ENCODE measurements at places on chromosomes 6 and 20.
A peak's percentile ranks its signal among the peaks of the same experiment; 100 is the strongest.

GRCh38 chr6:115612796-115613479, 447.8 kb downstream of the FRK start:
- DNase-seq = no peak

- no peak for DNase-seq
Observed at GRCh38 chr6:53669592-53669991, 4.0 kb upstream of the KLHL31 start.

GRCh38 chr6:99446076-99446475, 21.0 kb upstream of the PNISR start:
- no peak for DNase-seq

DNA sequence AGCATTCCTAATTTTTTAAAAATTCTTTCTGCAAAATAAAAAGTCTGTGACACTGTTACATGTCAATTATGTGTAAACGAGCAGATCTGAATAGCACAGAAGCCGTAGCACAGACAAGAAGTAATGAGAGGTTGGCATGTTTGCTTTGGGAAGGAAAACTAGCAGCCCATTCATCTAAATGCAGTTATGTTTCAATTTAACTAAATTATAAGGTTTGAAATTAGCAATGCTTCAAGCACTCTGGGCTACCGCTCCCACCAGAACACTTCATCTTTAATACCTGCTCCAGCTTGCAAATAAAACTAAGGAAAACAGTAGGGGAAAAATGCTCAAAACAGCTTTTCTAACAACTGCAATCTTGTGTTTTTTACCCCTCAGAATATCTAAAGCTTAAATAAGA, 73.9 kb downstream of the PTPRK start:
- no peak for DNase-seq

- no peak for DNase-seq
Observed at GRCh38 chr6:115945306-115945705, 115.4 kb downstream of the FRK start.

DNA sequence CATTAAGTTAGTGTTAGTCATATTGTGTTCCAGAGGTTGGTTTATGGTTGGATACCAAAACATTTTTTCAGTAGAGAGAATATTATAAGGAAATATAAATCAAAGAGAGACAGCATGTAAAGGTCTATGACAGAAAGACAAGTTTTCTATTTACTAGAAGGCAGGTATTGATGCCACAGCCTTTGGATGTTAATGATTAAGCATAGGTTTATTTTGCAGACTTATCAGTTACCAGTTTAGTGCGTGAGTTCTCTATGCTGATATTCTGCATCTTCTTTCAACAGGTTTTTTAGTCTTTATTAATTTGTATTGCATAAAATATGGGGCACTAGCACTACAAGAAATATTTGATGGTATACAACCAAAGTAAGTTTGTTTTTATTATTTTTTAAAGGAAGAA, 45.6 kb downstream of the CSE1L start:
- DNase-seq = no peak

DNA sequence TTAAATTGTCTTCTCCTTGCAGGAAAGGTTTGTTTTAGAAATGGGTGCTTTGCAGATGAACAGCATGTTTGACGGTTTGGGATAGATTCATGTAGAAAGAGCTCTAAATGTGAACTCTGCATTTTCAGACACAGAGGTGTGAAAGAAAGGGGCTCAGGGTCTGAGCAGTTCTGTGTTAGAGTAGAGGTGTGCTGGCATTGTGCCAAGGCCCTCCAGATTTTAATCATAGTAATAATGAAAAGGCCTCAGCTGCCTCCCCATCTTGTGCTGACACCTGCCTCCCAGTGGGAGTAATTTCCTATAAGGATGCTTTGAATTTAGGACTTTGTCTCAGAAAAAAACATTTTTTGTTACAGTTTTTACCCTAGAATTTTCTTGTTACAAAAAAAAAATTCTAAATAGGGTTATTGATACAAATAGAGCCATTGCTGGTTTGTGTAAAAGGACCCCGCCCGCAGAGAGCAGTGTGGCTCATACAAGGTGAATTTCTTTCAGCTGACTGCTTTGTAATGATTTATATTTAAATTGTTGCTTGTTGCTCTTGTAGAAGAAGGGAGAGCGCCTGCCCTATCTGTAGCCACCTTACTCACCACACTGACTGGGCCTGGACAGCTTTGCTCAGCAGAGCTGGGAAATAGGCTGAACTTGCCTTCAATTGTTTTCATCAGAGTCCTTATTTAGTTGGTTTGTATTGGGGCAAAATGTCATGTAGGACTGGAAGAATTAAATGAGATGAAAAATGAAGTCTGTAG, 294.5 kb downstream of the ZFAND3 start:
- DNase-seq = no peak

GRCh38 chr6:65072500-65072899, 634.5 kb downstream of the EYS start:
- DNase-seq = no peak

DNA sequence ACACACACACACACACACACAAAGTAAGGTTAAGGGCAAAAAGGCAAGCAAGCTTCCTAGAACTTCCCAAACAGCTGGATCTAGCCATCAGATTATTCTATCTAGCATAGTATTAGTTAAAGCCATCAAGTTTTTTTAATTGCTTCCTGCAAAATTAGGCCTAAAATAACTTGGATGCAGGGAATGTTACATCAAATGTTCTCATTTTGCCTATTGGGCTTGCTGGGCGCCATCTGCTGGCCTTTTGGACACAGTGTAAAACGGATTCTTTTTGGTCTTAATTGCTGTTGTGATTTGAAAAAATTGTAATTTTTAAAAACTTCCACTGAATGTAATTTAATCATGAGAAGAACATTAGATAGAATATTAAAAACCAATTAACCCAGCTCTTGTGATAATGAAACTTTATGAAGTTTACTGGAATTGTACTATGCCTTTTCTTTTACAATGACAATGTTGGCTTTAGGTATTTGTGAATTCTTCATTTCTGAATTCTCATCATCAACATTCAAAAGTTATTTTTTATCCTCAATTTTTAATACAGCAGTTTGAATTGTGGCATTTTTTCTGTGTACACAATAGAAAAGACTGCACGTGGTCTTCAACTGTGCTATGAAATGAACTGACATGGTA, 6.8 kb downstream of the MKKS start:
- DNase-seq = peak; percentile 54

DNA sequence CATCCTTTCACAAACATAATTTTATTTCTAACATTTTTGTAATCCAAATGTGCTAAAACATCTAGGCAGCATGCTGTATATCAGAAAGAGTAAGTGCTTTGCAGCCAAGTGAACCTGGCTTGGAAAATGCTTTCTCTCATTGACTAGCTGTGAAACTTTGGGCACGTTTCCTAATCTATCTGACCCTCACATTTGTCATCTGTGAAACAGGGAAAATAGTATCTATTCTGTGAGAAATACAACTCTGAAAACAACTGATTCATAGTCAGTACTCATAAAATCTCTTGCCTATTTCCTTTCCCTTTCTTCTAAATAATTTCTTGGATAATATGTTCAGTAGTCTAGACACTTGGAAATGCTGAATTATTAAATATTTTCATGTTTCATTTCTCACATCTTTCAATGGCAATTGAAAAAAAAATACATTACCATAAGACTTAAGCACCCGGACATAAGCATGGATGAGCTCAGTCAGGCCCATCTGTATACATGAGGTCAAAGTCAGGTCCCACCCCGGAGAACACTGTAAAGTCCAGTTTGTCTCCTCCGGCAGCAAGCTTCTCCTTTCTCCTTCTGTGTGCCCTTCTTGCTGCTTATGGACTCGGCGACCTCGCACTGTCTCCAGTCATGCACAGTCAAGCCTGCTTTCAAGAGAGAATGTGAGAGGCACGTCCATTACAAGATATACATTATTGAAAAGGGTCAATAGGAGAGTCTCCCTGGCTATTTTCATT, 455.0 kb upstream of the SOX4 start:
- DNase-seq = no peak

GRCh38 chr6:11724286-11724685, 54.3 kb downstream of the ADTRP start:
- no peak for DNase-seq

- DNase-seq = no peak
Observed at GRCh38 chr6:95805699-95806098, 210.1 kb upstream of the FUT9 start.

GRCh38 chr6:89146718-89147700, 1.2 kb downstream of the PM20D2 start:
- DNase-seq = peak; percentile 54

- no peak for DNase-seq
Observed at GRCh38 chr6:18293076-18293904, 29.0 kb upstream of the DEK start.

- DNase-seq = no peak
Observed at GRCh38 chr20:57663681-57664451, 43.6 kb upstream of the ZBP1 start.

DNA sequence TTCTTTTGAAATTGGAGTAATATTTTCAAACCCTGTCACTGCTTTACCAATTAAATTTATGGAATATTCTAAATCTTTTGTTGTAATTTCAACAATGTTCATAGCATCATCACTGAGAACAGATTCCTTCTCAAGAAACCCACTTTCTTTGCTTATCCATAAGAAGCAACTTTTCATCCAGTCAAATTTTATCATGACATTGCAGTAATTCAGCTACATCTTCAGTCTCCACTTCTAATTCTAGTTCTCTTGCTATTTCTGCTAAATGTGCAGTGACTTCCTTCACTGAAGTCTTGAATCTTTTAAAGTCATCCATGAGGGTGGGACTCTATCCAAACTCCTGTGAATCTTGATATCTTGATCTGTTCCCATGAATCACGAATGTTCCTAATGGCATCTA, 132.4 kb downstream of the INSM1 start:
- DNase-seq = no peak

DNA sequence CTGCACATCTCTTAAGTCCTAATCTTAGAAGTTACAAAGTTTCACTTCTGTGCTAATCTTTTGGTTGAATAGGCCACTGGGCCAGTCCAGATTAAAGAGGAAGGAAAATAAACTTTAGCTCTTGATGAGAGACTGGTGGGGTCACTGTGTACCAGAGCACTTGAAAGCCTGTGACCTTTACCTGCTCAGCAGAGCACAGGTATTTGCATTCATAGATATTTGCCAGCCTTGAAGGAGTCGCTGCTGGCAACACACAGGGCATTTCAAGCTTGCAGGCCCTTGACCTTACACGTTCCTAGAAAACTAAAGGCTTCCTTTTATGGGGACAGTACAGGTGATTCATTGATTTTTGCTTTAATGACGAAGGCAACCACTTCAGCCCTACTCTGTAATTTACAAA, 108.4 kb upstream of the SLC22A23 start:
- no peak for DNase-seq

- DNase-seq = no peak
Observed at GRCh38 chr6:3001773-3002293, 2.1 kb downstream of the NQO2 start.

DNA sequence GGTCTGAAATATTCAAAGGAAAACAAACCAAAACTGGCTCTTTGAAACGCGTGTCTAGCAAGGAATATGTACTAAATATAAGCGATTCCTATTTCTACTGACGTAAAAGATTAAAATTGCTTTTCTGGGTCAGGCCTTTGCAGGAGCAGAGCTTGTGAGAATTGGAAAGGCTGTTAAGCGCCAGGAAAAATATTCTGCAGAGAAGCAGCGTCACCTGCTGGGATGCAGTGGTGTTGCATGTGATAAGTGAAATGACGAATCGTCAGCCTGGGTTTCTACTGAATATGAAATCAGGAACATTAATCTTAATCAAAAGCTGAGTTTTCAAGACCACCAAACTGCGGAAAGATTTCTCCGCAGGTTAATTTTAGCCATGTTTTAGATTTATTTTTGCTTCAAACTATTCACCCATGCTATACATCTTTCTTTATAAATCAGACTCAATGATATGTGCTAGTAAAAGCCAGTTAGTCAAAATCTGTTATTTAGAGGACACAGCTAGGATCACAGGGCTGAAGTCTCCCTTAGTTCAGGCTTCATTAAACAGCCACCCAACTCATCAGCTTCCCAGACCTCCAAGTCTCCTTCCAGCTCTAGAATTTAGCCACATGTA, 67.4 kb downstream of the ALDH8A1 start:
- peak; percentile 49 for DNase-seq

DNA sequence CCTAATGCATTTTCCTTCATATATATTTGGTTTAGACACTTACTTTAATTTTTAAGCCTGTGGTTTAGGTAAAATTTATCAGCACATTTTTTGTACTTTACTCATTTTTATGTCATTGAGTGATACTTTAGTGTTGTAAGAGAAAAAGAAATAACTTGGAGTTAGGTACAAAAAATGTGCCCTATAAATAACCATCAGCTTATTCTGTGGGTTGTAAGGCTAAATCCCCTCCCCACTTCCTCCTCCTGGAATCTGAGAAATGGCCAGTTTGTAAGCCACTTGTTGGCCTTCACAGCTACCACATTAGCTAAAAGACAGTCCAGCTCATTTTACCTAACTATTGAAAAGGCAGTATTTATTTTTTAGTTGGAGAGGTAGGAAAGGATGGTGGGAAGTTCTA, 576.3 kb downstream of the PKHD1 start:
- no peak for DNase-seq

DNA sequence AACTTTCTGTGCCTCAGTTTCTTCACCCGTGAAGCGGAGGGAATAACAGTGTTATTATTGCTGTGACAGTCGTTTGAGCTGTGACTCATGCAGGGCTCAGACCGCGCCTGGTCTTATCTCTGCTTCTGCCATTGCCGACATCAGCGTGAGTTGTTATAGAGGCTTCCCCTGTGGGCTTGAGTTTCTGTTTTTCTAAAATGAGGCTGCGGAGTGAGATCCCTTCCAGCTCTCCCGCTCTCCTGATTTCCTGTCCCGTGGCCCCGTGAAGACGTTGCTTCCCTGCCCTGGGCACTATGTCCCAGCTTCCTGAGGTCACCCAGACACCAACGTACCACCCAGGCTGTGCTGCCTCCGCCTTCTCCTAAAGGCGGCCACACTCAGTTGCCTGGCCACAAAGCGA, 278.5 kb downstream of the BMP7 start:
- DNase-seq = no peak

DNA sequence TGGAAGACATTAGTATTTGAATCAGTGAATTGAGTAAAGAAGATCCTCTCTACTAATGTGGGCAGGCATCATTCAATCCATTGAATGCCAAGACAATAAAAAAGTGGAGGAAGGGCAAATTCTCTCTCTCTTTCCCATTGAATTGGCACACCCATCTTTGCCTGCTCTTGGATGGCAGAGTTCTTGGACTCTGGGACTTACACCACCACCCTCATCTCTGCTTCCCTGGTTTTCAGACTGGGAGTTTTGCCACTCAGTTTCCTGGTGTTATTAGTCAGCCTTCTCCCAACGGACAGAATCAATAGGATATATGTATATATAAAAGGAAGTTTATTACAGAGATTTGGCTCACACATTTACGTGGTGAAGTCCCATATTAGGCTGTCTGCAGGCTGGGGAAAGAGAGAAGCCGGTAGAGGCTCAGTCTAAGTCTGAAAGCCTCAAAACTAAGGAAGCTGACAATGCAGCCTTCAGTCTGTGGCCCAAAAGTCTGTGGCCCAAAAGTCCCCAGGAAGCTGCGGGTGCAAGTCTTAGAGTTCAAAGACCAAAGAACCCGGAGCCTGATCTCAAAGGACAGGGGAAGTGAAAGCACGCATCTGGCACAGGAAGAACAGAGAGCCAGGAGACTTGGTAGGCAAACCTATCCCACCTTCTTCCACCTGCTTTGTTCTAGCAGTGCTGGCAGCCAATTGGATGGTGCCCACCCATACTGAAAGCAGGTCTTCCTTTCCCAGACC, 64.4 kb downstream of the SMPDL3A start:
- no peak for DNase-seq
